ENCODE measurements at places on chromosomes 4 and X.
A peak's percentile ranks its signal among the peaks of the same experiment; 100 is the strongest.

- DNase-seq, result peak; percentile 62
Measured at GRCh38 chrX:151082077-151082948, 94.1 kb upstream of the GPR50 start.

DNA sequence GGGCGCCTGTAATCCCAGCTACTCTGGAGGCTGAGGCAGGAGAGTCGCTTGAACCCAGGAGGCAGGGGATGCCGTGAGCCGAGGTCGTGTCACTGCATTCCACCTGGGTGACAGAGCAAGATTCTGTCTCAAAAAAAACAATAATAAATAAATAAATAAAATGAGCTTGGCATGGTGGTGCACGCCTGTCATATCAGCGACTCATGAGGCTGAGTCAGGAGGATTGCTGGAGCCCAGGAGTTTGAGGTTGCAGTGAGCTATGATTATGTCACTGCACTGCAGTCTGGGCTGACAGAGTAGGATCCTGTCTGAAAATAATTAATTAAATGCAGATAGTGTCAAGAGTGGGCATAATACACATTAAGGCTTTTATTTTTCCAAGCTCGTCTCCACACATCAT is 77.5 kb downstream of the DHRSX start:
- no peak for DNase-seq

DNA sequence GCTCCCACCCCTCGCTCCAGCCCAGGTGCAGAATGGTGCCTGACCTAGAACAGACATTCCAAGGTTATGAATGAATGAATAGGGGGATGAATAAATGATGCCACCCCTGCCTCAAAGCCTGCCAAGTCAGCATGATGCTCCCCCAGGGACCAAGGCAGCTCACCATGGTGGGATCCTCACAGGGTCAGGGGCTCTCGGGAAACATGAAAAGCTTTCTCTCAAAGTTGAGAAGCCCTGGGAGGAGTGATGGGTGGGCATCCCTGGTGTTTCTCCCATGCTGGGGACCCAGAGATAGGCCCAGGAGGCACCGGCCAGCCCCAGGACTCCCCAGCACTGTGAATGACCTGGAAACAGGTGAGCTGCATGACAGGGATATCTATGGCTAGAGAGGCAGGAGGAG is 58.9 kb downstream of the HTRA3 start:
- DNase-seq, result no peak

GRCh38 chr4:6011686-6012085 is 6.5 kb downstream of the C4orf50 start:
- DNase-seq, result peak; percentile 22

DNA sequence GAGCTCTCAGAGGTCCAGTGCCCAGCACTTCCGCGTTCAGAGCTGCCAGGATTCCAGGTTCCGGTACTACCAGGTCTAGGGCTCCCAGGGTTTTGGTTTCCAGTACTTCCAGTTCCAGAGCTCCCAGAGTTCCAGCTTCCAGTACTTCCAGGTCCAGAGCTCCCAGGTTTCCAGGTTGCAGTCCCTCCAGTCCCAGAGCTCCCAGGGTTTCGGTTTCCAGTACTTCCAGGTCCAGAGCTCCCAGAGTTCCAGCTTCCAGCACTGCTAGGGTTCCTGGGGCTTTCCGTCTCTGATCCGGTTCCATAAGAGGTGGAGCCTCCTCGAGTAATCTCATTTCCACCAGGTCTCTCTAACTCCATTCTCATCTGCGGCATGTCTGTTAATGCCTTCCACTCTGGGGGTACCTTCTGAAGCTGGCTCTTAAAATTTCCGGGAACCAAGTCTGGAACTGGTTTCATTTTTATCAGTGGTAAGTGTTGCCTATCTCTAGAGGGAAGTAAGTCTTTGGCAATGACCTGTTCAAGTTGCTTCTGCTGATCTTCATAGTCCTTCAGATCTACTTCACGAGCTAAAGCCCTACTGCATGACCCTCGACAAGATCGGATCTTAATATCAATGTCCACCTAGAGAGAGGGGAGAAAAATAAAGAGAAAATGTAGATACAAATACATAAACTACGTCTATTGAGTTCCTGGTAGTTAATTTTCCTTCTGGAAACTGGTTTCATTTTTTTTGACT is 4.1 kb downstream of the FGA start:
- DNase-seq, result no peak

- no peak for DNase-seq
Measured at GRCh38 chrX:42725196-42725595, 52.8 kb downstream of the PPP1R2C start.

- DNase-seq, result peak; percentile 34
Measured at GRCh38 chr4:47837094-47837907, 566 bp downstream of the CORIN start.

GRCh38 chr4:16767861-16768260 is 130.6 kb downstream of the LDB2 start:
- no peak for DNase-seq

- no peak for DNase-seq
Measured at GRCh38 chr4:119190354-119190753, 22.2 kb upstream of the USP53 start.

DNA sequence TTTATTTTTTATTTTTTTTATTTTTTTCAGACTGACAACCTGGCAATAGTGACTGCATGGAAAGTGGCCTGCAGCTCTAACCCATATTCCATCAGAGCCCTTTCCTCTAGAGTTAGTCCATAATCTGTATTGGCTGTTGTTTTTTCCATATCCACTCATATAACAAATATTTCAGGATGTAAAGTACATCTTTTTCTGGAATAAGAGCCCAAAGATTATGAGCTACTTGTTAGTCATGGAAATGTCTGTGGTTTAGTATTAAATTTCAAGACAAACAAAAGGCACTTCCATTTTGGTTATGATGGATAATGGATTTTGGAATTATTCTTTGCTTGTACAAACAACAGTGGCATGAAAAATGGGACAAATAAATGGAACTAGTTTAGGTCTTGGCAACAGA is 296.0 kb upstream of the HS3ST1 start:
- no peak for DNase-seq

DNA sequence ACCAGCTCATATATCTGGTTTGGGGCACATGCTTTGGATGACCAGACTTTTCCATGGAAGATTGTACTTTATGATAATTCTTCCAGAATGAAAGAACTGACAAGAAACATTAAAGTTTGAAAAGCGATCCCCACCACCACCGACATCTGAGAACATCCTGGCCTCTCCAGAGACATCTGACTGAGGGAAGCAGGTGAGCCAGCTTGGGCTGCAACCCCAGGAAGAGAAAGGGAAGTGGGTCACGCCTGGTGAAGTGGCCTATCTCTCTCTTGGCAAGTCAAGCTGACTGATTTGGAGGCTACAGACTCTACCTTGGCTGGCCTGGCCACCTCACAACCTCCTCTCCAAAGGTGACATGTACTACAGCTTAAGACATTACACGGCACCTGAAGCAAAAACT is 20.7 kb downstream of the PARM1 start:
- peak; percentile 44 for DNase-seq

GRCh38 chrX:14355556-14355955 is 173.8 kb upstream of the GLRA2 start:
- DNase-seq, result no peak

DNA sequence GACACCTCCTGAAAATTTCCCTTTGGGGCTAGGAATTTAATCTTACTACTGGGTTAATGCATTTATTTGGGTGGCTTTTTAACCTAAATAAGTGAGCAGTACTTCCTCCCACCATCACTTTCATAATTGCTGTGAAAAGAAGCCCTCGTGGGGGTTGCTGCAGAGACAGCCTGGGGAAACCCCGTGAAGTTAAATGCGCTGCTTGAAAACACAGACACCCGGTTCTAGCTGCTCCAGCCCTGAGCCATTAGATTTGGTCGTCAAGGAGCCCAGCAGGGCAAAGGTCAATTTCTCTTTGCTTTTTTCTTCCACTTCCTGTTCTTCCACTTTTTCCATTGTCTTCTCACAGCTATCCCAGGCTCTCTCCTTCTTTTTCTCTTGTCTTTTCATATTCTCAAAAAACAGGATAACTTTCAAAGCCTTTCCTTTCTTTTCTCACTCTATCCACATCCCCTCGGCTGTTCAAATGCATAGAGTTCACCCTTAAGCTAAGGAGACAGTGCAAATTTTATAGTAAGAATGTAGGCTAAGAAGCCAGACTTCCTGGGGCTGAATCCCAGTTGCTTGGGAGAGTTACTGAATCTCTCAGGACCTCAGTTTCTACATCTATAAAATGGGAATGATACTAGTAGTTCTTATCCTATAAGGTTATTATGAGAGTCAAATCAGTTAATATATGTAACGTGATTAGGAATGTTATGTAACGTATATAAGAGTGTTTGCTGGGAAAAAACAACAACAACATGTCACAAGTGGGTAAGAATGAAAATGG is 91.5 kb upstream of the ZNF827 start:
- DNase-seq, result peak; percentile 11

DNA sequence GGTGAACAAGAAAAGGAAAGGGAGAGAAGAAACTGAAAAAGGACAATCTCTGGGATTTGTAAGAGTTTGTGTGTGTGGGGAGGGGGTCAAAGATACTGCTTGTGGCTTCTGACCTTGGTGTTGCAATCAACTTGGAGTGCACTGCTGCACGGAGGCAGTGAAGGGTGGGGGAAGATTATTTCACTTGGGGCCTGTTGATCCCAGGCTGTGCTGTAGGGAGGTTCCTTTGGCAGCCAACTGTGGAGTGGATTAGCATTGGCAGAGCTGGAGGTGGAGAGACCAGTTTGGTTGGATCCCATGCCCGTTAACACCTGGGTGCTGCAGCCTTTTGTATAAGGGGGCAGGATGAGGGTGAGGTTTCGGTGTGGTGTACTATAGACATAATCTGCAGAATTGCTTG is 38.2 kb downstream of the AFF1 start:
- DNase-seq, result no peak

GRCh38 chrX:39527025-39527424 is 570.7 kb downstream of the BCOR start:
- DNase-seq, result no peak

DNA sequence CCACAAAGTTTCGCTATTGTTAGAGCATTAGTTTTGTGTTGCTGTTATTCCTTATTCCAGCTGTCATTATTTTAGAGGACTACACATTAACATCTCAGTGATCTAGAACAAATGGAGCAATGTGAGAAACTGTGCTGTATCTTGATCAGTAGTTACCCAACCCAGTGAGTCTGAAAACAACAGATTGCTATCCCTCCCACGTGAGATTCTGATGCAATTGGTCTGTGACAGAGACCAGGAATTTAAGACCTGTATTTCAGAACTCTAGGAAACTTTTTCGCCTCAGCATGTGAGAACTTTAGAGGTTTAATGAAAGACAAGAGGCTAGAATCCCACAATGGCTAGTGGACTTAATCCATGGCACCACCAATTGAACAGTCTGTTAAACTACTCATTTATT is 35.7 kb upstream of the CDS1 start:
- no peak for DNase-seq

GRCh38 chrX:131789664-131790063 is 233.4 kb upstream of the STK26 start:
- no peak for DNase-seq

- no peak for DNase-seq
Measured at GRCh38 chr4:127634181-127634580, 1.4 kb downstream of the INTU start.

GRCh38 chrX:116493271-116493670 is 30.5 kb upstream of the CT83 start:
- DNase-seq, result peak; percentile 89

DNA sequence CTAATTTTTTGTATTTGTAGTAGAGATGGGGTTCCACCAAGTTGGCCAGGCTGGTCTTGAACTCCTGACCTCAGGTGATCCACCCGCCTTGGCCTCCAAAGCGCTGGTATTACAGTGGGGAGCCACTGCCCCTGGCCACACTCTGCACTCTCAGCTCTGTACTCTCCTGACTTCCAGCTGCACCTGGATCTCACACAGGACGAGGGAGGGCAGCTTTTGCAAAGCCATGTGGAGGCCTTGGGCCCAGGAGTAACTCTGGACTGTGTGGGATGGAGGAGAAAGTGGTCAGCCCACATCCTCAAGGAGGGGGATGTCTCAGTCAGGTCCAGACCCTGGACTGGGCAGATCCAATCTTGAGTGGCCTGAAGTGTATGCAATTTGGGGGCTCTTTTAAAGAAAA is 23.0 kb downstream of the NAT8L start:
- DNase-seq, result no peak

DNA sequence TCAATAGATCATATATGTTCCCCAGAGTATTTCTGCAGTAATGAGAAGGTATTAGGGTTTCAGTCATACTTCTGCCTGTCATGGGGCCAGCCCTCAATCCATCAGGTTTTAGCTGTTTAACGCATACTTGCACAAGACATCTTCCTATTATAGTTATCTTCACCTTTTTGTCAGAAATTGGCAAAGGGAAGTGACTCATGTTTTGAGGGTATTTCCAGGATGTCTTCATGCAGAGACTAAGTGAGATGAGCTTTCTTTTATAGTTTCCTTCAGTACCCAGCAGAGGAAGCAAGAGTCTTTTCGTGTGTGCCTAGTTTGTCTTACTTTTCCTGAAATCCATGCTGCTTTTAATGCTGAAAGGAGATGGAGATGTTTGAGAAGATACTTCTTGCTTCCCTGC is 9.5 kb downstream of the CSTF2 start:
- DNase-seq, result no peak

DNA sequence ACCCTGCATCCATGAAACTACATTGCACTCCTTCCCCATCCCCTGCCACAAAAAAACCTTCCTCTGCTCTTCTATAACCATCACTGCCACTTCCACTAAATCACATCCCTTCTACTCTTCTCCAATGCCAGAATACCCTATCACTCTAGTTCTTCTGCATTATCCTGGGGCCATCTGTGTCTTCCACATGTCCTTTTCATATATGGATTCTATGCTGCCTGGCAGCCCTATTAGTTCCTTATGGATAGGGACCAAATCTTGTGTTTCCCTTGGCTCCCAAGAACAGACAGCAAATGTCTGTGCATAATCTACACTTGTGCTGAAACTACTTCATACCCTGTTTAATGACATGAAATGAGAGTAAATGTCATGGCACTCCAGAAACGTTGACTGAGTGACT is 68.0 kb downstream of the LHFPL1 start:
- DNase-seq, result no peak

GRCh38 chr4:92501456-92501855 is 197.7 kb downstream of the GRID2 start:
- DNase-seq, result no peak

DNA sequence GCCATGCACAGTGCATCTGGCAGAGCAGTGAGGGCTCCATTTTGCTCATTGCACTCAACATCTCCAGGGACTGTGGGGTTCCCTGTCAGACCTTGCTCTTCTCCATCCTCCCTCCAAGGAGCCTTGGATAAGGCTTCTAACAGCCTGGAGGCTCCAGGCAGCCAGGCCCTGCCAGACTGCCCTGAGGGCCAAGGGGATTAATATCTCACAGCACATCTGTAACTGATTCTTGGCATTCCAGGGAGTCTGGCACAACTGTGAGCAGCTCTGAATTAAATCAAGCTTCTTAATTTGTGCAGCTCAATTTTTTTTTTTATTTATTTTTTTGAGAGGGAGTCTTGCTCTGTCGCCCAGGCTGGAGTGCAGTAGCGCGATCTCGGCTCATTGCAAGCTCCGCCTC is 224.5 kb upstream of the PGRMC2 start:
- no peak for DNase-seq

GRCh38 chr4:158395889-158396288 is 125.8 kb upstream of the RXFP1 start:
- peak; percentile 89 for DNase-seq

DNA sequence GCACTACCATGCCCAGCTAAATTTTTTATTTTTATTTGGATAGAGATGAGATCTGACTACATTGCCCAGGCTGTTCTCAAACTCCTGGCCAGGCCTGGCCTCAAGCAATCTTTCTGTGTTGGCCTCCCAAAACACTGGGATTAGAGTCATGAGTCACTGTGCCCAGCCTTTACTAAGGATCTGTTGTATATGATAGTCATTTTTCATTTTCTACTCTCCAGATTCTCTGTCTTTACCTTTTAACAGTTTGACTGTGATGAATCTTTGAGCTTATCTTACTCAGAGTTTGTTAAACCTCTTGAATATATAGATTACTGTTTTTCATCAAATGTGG is 161.8 kb downstream of the FNIP2 start:
- DNase-seq, result no peak
